ENCODE measurements at places on chromosomes 12 and 14.
A peak's percentile ranks its signal among the peaks of the same experiment; 100 is the strongest.

DNA sequence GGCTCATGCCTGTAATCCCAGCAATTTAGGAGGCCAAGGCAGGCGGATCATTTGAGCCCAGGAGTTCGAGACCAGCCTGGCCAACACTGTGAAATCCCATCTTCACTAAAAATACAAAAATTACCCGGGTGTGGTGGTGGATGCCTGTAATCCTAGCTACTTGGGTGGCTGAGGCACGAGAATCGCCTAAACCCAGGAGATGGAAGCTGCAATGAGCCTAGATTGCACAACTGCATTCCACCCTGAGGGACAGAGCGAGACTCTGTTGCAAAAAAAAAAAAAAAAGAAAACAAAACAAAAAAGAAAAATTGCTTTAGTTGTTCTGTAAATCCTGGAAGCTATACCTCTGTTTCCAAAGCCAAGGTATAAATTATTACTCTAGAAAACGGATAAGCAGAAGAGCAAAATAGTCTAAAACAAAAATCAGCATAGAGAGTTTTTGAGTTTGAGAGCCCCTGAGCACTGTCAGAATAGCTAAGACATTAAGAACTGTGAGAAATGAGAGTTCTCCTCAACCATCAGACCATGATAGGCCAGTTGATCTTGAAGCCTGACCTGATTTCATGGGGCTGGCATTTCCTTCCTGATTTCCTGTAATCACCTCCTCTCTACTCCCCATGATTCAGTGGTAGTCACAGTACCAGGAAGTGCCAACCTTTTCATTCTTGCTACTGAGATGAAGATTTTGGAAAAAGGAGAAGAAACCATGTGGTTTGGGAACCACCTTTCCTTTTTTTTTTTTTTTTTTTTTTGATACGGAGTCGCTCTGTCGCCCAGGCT, 31.7 kb downstream of the ATP2A2 start:
- no peak for DNase-seq

- no peak for DNase-seq
These were observed 75.5 kb upstream of the RERGL start for GRCh38 chr12:18165422-18165871.

- no peak for DNase-seq
These were observed 31.7 kb downstream of the LRTM2 start for GRCh38 chr12:1852076-1852475.

DNA sequence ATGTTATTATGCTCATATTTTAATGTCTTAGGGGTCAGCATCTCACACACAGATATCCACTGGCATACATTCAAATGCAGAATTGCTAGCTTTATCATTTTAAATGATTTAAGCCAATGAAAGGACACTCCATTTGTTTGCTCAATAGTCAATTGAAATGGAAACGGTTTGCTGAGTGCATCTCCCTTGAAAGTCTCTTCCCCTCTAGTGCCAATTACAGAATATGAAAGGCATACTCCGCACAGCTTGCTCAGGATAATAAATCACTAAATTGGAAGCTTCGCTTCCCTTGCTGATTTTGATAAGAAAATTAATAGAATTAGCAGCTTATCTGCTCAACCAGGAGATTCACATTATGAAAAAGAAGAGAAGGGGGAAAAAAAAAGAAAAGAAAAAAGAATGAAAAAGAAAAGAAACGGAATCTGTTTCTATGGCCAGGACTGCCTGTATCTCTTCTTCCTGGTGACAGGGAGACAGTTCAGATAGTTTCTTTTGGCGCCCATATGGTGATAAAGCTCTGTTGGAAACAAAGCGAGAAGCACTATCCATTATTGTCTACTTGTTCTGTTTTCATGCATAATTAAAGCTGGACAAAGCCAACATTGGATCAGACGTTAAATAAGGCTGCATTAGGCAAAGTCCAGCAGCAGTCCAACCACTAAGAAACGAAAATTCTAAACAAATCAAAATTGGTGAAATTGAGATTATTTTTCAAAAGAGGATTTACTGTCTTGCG, 225.0 kb downstream of the GXYLT1 start:
- DNase-seq, result no peak

GRCh38 chr12:107091381-107091780, 2.0 kb downstream of the CRY1 start:
- DNase-seq, result no peak

DNA sequence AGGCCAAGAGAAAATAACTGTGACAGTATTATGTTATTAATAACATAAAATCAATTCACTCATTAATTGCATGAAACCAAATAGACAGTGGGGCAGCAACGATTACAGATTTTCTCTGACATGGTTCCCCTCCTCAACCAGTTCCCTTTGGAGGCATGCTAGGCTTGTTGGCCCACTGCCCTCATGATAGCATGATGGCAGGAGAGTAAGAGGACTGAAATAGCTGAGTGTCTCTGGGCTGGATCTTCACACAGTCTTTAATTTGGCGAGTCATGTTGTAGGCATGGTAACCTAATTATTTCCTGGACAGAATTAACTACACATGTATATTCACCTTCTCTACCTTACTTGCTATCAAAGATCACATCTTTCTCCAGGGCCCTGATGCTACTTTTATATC, 266.2 kb upstream of the PELI2 start:
- DNase-seq, result no peak

DNA sequence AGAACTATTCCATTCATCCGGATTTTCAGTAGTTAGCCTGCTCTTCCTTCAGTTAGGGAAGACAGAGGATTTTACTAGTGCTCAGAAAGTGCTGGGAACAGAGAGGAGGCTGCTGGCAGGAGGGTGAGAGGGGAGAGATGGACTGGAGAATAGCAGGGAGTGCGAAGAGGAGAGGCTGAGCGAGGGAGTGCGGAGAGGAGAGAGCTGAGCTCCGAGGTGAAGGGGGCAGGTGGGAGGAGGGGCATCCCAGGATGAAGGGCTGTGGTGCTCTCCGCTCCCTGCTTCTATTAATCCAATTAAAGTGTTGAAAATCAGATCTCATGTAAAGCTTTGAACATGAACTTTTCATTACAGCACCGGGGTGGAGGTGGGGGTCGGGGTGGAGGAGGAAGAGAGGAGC, 20.4 kb upstream of the SMOC1 start:
- DNase-seq, result no peak

DNA sequence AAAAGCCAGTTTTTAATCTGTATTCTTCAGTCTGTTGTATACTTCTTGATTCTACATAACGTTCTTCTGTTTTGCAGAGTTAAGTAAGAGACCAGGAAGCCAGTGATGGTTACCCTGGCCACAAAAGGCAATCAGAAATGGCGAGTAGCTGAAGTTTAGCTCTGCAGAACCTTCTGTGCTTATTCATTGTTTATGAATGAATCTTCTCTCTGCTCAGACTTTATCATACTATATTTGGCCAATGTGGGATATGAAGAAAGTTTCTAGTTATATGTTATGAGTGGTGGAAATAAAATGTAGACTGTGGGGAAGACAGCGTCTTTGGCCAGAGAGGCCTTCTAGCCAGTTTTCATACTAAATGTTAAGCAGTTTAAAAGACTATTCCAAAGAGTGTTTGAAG, 249.9 kb upstream of the RGS6 start:
- DNase-seq, result no peak

DNA sequence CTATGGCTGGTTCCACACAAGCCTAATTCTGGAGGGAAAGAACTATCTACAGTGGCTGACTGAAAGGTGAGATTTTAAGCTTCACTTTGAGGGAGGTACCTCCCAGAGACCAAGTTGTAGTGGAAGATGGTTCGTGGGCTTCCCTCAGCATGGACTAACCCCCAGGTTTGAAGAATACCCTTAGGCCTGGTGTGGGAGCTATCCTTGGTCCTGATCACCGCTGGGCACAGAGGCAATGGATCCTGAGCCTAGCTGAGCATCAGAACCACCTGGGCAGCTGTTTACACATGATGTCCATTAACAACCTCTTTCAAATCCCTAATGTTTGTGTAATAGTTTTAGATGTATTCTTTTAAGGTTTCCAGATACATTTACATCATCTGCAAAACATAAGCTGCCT, 10.3 kb downstream of the DAO start:
- DNase-seq, result no peak

DNA sequence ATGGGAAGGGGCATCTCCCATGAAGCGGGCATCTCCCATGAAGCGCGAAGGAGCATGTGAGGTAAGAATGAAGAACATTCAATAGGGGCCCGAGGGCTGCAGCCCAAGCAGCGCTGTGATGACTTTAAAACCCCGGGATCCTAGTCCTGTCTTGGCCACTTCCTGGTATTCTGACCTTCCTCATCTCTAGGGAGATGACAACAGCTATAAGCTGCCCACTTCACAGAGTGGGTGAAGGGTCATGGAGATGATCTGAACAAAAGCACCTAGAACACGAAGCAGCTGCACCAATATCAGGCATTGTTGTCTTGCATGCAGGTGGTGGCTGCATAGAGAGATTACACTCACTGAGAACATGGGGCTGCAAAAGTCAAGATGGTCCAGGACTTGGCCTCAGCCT, 64.5 kb downstream of the SPTB start:
- no peak for DNase-seq

GRCh38 chr14:75654127-75654732, 6.4 kb downstream of the ERG28 start:
- DNase-seq, result peak; percentile 83

- no peak for DNase-seq
These were observed 49.0 kb downstream of the HELB start for GRCh38 chr12:66351301-66351700.

DNA sequence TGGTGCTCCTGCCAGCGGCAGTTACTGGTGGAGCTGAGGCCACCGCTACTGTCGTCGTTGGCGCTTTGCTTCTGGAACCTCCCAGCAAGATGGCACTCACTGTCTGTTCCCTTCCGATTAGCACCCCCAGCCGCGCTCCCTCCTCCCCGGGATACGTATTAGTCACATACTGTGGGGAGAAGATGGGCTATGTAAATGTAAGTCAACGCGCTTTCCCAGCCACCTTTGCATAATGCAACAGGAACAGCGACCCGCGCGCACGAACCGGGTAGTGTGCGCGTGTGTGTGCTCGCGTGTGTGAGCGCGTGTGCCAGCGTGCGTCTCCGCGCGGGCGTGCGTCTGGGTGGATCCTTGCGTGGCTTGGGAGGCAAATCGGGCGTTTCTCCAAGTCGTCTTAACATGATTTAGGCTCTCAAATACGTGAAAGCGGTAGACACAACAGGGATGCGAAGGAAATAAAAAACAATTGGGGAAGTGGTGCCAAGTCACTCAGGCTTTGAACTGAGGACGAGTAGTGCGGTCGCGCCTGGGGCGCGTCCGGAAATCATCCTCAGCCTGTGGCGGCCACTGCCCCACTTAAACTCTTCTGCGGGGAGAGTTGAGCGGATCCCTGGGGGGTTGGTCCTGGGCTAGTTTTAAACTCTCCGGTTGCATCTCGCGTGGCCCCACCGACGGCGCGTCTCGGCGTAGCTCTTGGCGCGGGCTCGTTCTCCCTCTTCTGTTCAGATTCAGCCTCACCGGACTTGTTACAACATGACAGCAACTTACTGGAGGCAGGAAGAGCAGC, 1.8 kb downstream of the FLRT2 start:
- no peak for DNase-seq

GRCh38 chr14:27371209-27371608, 773.4 kb upstream of the NOVA1 start:
- DNase-seq, result no peak

DNA sequence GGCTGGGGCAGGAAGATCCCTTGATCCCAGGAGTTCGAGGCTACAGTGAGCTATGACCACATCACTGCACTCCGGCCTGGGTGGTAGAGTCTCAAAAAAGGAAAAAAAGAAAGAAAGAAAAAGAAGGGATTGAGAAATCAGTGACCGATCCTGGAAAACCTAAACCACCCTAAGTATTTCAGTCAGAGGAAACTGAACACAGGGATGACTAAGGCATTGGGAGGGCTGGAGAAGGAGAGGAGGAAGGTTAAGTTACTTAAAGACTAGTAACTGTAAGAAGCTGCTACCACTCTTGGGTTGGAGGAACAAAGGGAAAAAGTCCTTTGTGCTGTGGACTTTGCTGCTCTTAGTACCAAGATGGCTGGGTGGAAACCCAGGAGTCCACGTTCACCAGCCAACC, 10.6 kb downstream of the HHIPL1 start:
- no peak for DNase-seq

GRCh38 chr14:68268197-68268596, 448.6 kb downstream of the RAD51B start:
- DNase-seq, result no peak

- DNase-seq, result no peak
These were observed 10.5 kb upstream of the ATF7 start for GRCh38 chr12:53636641-53637040.

DNA sequence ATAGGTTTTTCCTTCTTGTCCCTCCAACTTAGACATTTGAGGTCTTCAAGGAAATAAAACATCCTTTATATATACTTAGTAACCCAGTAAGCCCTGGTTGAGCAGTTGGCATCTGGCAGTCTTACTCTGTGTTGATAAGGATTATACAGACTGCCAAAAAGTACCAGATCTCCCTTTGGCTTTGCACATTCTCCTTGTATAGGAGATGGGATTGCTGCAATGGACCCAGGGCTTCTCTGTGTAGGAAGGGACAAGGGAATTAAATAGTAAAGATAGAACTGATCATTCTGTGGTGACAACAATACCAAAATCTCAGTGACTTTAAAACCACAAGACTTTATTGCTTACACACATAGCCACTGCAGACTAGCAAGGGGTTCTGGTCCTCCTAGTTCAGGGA, 180.1 kb upstream of the CCDC196 start:
- no peak for DNase-seq

- DNase-seq, result no peak
These were observed 12.4 kb downstream of the RAP1B start for GRCh38 chr12:68623059-68623458.

GRCh38 chr12:48265777-48266176, 62.7 kb upstream of the OR10AD1 start:
- DNase-seq, result no peak

DNA sequence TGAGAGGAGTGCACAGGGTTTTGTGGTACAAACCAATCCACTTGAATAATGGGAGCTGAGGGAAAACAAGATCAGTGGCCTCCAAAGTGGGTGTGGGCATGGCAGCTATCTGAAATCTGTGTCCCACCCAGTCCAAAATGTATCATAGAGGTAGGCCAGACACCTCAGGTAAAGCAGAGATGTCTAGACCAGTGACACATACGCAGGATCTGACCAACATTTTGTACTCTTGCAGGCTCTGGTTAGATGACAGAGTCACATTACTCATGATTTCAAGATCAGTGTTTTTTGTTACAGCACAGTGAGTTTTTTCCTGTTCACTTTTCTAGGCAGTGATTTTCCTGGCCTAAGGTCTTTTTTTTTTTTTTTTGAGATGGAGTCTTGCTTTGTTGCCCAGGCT, 211.8 kb downstream of the PCNX1 start:
- no peak for DNase-seq

GRCh38 chr14:60863249-60863648, 117.6 kb downstream of the TRMT5 start:
- DNase-seq, result no peak

- no peak for DNase-seq
These were observed 22.0 kb downstream of the ANAPC5 start for GRCh38 chr12:121330195-121330594.

DNA sequence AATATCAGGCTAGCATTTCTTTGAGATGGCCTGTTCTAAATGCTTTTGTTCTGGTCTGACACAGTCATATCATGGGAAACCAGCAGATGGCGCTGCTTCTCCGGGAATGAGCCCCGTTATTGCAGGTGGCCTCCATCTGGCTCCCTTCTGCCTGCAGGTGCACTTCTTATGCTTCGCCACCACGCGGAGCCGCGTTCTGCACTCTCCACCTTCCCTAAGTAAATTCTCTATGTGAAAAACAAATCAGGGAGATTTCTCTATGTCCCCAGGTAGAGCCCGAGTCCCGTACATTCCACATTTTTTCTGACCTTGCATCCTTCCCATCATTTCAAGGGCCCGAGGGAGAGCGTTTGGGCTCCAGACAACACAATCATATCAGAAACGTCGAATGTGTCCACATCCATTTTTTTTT, 26.2 kb downstream of the GLRX5 start:
- DNase-seq, result peak; percentile 82

- DNase-seq, result no peak
These were observed 35.6 kb downstream of the CHGA start for GRCh38 chr14:92958373-92959188.
